ENCODE measurements at places on chromosomes 2 and 18. TPM values are rescaled to one million over a fixed set of nuclear protein-coding genes. Genes with fewer than 3 reads are reported as not detected.
A peak's percentile ranks its signal among the peaks of the same experiment; 100 is the strongest.

The ELOA2 gene
- not detected for total RNA-seq

The CHRND gene
- total RNA-seq = 2.2 TPM

The IL36G gene
- total RNA-seq = not detected

The ALPP gene
- 0.34 TPM for total RNA-seq

The HOXD11 gene
- not detected for total RNA-seq

The NGEF gene
- 7.2 TPM for total RNA-seq

The CAPN14 gene
- total RNA-seq = 0.25 TPM

The DNAJC5G gene
- total RNA-seq = not detected

The CLEC4F gene
- 0.66 TPM for total RNA-seq

The UGT1A10 gene
- not detected for total RNA-seq

The SF3B6 gene
- 76.5 TPM for total RNA-seq

GRCh38 chr2:235421618-235422017 is 72.2 kb upstream of the AGAP1 start:
- peaks cover 3% of the 10 kb centered on the region for H3K4me1 ChIP-seq
- H3K4me3 ChIP-seq = no peak overlapping the region
- DNase-seq = no peak
- peaks cover 3% of the 10 kb centered on the region for H3K27me3 ChIP-seq

DNA sequence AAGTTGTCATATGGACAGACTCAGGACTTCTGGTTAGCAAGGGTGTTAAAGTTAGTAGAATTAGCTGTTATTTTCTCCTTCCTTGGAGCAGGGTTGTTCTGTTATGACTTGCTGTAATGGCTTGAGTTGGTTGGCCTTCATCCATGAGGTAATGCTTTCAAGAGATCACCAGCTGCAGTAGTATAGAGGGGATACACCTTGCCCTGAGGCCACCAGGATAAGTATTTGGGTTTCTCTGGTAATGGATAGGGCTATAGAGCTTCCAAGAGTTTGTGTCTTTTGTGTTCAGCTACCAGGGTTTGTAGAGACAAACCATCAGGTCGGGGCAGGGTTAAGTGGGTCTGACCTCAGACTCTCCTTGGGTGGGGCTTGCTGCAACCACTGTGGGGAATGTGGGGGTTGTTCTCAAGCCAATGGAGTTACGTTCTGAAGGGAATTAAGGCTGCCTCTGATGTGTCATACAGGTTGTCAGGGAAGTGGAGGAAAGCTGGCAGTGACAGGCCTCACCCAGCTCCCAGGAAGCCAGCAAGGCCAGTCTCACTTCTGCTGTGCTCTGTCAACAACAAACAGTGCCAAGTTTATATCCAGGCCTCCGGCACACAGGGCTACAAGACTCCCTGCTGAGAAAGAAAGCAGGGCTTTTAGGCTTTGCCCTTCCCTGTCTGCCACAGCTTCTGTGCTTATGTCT is 356.6 kb downstream of the SPAG16 start:
- H3K4me3 ChIP-seq = no peak overlapping the region
- H3K27ac ChIP-seq = no peak overlapping the region
- H3K4me1 ChIP-seq = no peaks in the 10 kb centered on the region
- no peaks in the 10 kb centered on the region for H3K36me3 ChIP-seq
- H3K27me3 ChIP-seq = peaks cover 2% of the 10 kb centered on the region

- DNase-seq = no peak
- H3K36me3 ChIP-seq = no peaks in the 10 kb centered on the region
- peak overlapping the region; percentile 72 for H3K4me3 ChIP-seq
- H3K27me3 ChIP-seq = peaks cover 8% of the 10 kb centered on the region
Observed at GRCh38 chr2:47057687-47058002, 97.5 kb downstream of the STPG4 start.

DNA sequence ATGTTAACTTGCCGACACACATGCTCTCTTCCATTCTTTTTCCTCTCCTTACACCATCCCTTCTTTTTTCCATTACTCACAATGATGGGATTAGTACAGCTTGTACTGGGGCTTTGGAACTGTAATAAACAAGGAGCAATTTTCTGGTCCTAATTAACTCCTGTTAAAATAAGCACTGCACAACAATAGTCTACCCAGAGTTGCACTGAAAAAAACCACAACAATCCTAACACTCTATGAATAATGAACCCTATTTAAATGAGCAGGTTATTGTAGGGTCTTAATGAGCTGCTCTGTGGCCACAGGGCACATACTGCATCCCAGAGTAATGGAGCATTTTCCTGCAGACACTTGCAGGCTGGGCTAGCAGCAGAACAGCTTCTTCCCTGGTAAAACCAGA is 380.3 kb downstream of the NRXN1 start:
- no peak for DNase-seq
- no peaks in the 10 kb centered on the region for H3K36me3 ChIP-seq
- H3K4me3 ChIP-seq = no peak overlapping the region
- peaks cover 3% of the 10 kb centered on the region for H3K27me3 ChIP-seq
- H3K27ac ChIP-seq = no peak overlapping the region

- H3K27me3 ChIP-seq = peaks cover 4% of the 10 kb centered on the region
- no peaks in the 10 kb centered on the region for H3K36me3 ChIP-seq
- H3K27ac ChIP-seq = no peak overlapping the region
- no peak for DNase-seq
Observed at GRCh38 chr2:70467831-70468779, 85.5 kb downstream of the TGFA start.

DNA sequence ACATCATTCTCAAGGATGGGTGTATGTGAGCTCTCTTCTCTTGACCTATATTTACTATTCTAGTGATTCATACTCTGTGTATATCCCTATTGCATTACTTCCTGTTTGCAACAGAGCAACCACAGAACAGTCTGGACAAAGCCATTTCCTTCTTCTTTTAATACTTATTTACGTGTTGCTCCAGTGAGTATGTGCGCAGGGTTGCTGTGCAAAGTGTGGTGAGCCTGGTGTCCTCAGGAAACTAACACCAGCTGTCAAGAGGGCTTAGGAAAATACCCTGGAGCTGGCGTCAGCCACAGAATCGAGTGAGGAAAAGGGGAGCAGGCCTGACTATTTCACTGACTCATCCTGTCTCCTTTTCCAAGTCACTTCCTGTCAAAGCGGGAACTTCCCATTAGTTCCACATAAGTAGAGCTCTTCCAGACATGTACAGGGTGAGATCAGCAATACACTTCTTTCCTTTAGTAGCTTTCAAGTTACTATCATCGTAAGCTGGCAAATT is 214.1 kb upstream of the COPS8 start:
- DNase-seq = no peak
- H3K36me3 ChIP-seq = peaks cover 3% of the 10 kb centered on the region
- peaks cover 20% of the 10 kb centered on the region for H3K4me1 ChIP-seq
- no peak overlapping the region for H3K4me3 ChIP-seq
- peaks cover 2% of the 10 kb centered on the region for H3K27me3 ChIP-seq
- no peak overlapping the region for H3K27ac ChIP-seq

DNA sequence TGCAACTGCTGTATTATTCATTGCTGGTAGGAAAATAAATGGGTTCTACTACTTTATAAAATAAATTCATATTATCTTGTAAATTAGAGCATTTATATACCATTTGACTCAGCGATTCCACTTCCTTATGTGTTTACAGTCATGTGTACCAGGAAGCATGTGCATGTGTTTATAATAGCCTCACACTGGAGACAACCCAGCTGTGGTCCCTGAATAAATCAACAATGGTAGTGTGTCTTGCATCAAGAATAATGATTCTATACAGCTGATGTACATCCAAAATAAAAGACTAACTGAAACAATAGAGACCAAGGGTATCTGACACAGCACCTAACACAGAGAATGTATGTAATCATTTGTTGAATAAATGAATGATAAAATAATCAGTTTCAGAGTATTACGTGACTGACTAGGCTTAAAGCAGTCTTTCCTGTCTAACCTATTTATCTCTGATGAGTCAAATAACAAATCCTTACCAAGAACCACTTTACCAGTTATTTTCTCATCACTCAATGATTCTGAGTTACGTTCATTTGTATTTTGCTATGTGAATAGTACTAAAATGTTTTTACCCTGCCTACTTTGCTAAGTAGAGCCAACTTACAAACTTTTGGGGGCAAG is 216.8 kb downstream of the UBE2E3 start:
- peaks cover 2% of the 10 kb centered on the region for H3K27me3 ChIP-seq
- no peaks in the 10 kb centered on the region for H3K36me3 ChIP-seq
- no peak overlapping the region for H3K27ac ChIP-seq
- no peak for DNase-seq
- H3K4me1 ChIP-seq = peaks cover 8% of the 10 kb centered on the region
- H3K4me3 ChIP-seq = no peak overlapping the region

GRCh38 chr2:39380525-39381150 is 56.4 kb downstream of the MAP4K3 start:
- H3K4me3 ChIP-seq = no peak overlapping the region
- peaks cover 10% of the 10 kb centered on the region for H3K4me1 ChIP-seq
- H3K36me3 ChIP-seq = no peaks in the 10 kb centered on the region
- no peak overlapping the region for H3K27ac ChIP-seq
- peaks cover 2% of the 10 kb centered on the region for H3K27me3 ChIP-seq

- peaks cover under 1% of the 10 kb centered on the region for H3K27me3 ChIP-seq
- no peak overlapping the region for H3K4me3 ChIP-seq
- peaks cover 3% of the 10 kb centered on the region for H3K4me1 ChIP-seq
Observed at GRCh38 chr2:158463496-158464095, 6.8 kb downstream of the PKP4 start.

GRCh38 chr2:237922641-237923361 is 44.0 kb upstream of the UBE2F start:
- H3K4me1 ChIP-seq = peaks cover 2% of the 10 kb centered on the region
- no peak overlapping the region for H3K4me3 ChIP-seq
- H3K27ac ChIP-seq = no peak overlapping the region

GRCh38 chr2:68100189-68100588 is 37.4 kb upstream of the C1D start:
- H3K4me3 ChIP-seq = no peak overlapping the region
- H3K36me3 ChIP-seq = no peaks in the 10 kb centered on the region
- H3K27ac ChIP-seq = no peak overlapping the region
- no peaks in the 10 kb centered on the region for H3K4me1 ChIP-seq
- no peak for DNase-seq
- no peaks in the 10 kb centered on the region for H3K27me3 ChIP-seq

- no peak for DNase-seq
- peaks cover 15% of the 10 kb centered on the region for H3K27me3 ChIP-seq
- H3K27ac ChIP-seq = no peak overlapping the region
Observed at GRCh38 chr2:735670-736218, 58.5 kb upstream of the TMEM18 start.

GRCh38 chr18:11992096-11992790 is 10.9 kb downstream of the IMPA2 start:
- H3K4me3 ChIP-seq = no peak overlapping the region
- H3K36me3 ChIP-seq = no peaks in the 10 kb centered on the region
- no peak for DNase-seq
- H3K27me3 ChIP-seq = peaks cover 2% of the 10 kb centered on the region
- H3K4me1 ChIP-seq = peaks cover 50% of the 10 kb centered on the region

DNA sequence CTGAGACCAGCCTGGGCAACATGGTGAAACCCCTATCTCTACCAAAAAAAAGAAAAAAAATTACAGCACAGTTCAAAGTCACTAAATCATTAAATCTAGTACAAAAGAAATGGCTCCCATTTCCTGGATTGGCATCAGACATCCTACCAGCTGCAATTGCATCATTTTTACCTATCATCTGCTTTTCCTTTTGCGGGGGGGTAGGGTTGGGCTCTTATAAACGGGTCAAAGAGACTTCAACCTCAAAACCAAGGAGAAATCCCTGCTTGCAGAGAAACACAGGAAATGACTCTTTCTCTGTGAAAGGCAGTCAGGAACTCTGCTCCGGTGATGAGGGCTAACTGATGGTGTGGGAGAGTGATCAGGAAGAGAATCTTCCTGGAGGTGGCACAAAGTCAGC is 45.3 kb upstream of the RFX8 start:
- no peak overlapping the region for H3K4me3 ChIP-seq
- no peaks in the 10 kb centered on the region for H3K27me3 ChIP-seq

GRCh38 chr2:241482126-241482955 is 26.0 kb downstream of the STK25 start:
- H3K4me3 ChIP-seq = peak overlapping the region; percentile 69
- H3K36me3 ChIP-seq = no peaks in the 10 kb centered on the region
- peaks cover 13% of the 10 kb centered on the region for H3K4me1 ChIP-seq
- H3K27ac ChIP-seq = peak overlapping the region; percentile 17
- H3K27me3 ChIP-seq = peaks cover 5% of the 10 kb centered on the region

DNA sequence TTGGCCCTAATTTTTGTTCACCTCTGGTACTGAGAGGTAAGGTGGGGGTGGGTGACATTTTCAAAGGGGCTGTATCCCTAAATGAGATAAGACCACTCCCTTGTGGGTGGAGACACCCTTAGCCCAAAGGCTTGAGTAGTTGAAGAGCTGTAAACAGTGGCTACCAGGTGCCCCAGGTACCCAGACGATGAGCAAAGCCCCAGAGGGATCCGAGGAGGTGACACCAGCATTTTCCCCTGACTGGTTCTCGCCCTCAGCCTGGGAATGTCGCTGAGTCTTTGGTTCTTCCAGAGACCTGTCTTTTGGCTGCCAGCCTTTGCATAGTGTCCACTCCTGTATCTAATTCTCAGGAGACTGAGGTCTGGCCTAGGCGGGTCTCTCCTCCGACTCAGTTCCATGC is 36.5 kb downstream of the RRM2 start:
- peaks cover 15% of the 10 kb centered on the region for H3K4me1 ChIP-seq
- H3K27ac ChIP-seq = no peak overlapping the region
- no peak for DNase-seq
- no peaks in the 10 kb centered on the region for H3K36me3 ChIP-seq

GRCh38 chr18:73724958-73725357 is 422.7 kb downstream of the FBXO15 start:
- H3K4me1 ChIP-seq = no peaks in the 10 kb centered on the region
- no peaks in the 10 kb centered on the region for H3K36me3 ChIP-seq
- DNase-seq = no peak
- H3K27me3 ChIP-seq = peaks cover 2% of the 10 kb centered on the region

DNA sequence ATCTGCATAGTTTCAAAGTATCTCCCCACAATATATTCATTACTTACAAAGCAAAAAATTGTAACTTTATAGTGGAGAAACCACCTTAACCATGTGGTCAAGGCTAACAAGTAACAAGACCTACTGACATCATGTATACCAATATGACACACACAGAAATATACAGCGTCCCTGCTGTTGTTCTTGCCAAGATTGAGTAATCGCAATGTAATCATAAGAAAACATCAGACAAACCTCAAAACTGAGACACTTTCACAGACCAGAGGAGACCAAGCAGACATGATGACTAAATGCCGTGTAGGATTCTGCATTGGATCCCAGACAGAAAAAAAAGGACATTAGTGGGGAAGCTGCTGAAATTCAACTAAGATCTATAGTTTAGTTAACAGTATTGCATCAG is 123.0 kb downstream of the ACAA2 start:
- H3K4me3 ChIP-seq = no peak overlapping the region
- DNase-seq = no peak
- peaks cover 4% of the 10 kb centered on the region for H3K27me3 ChIP-seq
- peaks cover 4% of the 10 kb centered on the region for H3K4me1 ChIP-seq
- H3K36me3 ChIP-seq = no peaks in the 10 kb centered on the region
